Lung microvascular endothelial cell (primary cell): ENCODE measurements at places on chromosomes 12 and 14.

- DNase-seq: no peak
Measured at GRCh38 chr12:91633206-91633605, 450.6 kb upstream of the DCN start.

GRCh38 chr14:105419195-105420091, at the start of gene MTA1:
Gene MTA1 (plus strand): TSS chr14:105419827. CDS start chr14:105420036, 209 bp downstream.
- DNase-seq: peak; percentile 34

DNA sequence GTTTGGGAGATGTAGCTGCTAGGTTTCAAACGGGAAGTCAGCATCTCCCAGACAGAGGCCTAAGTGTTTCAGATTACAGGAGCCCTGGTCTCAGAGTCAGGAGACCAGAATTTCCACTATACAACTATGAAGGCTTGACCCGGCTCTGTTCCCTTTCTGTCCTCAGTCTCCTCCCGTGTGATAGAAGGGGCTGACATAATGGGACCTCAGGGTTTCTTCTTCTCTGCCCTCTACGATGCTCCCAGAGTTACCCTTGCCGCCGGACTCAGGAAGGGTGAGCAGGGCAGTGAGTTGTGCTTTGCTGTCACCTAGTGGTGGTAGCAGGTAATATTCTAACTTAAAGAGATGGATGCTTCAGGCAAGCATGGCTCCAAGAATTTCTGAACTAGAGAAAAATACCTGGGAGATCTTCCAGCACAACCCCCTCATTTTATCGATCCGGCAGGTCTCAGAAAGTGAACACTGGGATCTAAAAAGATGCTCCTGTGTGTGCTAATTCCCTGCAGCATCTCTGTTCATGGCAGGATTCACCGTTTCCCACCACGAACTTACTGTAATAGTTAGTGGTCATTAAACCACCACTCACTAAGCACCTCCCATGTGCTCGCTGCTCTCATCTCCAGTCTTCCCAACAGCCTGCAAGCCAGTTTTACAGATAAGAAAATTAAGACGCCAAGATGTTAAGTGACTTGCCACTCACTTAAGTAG, 84.4 kb downstream of the VWF start:
- peak; percentile 66 for DNase-seq

GRCh38 chr12:30529489-30530269, 166.0 kb downstream of the IPO8 start:
- no peak for DNase-seq

DNA sequence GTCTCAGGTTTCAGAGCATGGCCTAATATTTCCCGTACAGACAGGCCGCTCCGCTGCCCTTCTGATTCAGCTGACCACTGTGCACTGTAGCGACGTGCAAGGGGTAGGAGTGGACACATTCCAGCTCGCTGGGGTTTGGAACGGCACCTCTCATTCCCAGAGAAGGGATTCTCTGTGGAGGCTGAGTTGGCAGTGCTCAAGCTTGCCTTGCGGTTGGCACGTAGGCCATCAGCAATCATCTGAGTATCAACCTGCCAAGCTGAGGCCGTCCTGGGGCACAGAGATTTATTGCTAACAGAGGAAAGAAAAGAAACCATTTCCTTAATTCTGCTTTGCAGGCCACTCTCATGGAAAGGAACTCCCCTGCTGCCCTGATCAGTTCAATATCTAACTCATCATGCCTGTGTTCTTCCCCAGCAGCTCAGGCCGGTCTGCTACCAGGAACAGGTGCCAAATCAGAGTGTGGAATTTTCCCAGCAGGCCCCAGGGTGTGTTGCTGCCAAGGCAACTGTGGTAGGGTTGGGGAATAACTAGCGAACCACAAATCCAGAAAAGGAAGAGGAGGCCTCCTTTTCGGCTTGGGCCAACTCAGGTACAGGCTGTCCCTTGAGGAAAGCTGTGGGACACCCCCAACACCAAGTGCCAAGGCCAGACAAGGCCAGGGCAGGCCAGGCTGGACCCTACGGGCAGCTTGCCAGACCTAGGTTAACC, 92.5 kb downstream of the SSPN start:
- DNase-seq: peak; percentile 52

- no peak for DNase-seq
Measured at GRCh38 chr12:119154435-119154818, 24.3 kb upstream of the HSPB8 start.

GRCh38 chr14:25756876-25757275, 706.9 kb upstream of the STXBP6 start:
- no peak for DNase-seq

GRCh38 chr12:130947028-130947613, 6.6 kb upstream of the ADGRD1 start:
- no peak for DNase-seq

- DNase-seq: no peak
Measured at GRCh38 chr14:78586681-78587080, 416.5 kb downstream of the NRXN3 start.

- DNase-seq: peak; percentile 56
Measured at GRCh38 chr12:104055686-104056388, 5.8 kb upstream of the GLT8D2 start.

GRCh38 chr12:6887460-6887859, 14.4 kb upstream of the SPSB2 start:
- DNase-seq: no peak

- DNase-seq: peak; percentile 92
Measured at GRCh38 chr12:124388679-124389137, 93.8 kb downstream of the RFLNA start.

GRCh38 chr12:58588770-58589169, 331.5 kb downstream of the LRIG3 start:
- DNase-seq: no peak

GRCh38 chr14:103391048-103391447, 5.8 kb downstream of the MARK3 start:
- DNase-seq: peak; percentile 61

DNA sequence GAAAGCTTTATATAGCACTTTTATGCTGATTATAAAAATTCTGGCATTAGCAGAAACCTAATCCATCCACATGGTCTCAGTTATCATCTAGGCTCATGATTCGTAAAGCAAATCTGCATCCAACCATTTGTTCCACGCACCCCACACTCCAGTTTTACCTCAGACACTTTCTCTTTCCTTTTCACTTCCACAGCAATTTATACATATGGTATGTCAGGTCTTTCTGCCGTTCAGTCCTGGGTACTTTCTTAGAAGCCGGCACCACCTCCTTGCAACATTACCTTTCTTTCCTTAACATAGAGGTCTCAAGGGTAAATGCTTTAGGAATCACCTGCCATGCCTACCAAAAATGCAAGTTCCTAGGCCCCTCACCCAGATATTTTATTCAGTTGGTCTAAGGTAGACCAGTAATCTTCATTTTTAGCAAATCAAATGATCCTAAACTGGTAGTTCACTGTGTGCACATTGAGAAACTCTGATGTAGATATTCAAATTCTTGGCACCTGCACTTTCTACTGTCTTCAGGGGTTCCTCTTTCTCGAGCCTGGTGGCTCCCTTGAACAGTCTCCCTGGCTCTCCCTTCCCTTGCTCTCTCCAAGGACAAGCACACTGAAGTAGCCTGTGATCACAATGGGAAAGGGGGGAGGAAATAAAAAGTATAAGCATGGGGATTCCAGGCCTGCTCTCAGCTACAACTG, 2.8 kb upstream of the KRAS start:
- DNase-seq: no peak

GRCh38 chr14:24234095-24235005, 1.6 kb downstream of the GMPR2 start:
- DNase-seq: no peak

DNA sequence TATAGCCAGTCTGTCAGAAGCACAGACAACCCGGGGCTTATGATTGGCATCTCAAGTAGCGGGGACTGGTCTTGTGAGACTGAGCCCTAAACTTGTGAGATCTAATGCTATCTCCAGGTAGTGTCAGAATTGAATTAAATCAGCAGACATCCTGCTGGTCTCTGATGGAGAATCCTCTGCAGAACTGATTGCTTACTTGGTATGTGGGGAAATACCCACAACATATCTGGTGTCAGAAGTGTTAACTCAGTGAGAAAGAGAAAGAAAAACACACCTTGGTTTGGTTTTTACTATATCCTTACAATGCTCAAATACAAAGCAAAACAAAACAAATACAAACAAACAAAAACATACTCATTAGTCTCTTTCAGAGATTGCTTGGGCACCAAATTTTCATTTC, 10.0 kb downstream of the SEL1L start:
- no peak for DNase-seq

DNA sequence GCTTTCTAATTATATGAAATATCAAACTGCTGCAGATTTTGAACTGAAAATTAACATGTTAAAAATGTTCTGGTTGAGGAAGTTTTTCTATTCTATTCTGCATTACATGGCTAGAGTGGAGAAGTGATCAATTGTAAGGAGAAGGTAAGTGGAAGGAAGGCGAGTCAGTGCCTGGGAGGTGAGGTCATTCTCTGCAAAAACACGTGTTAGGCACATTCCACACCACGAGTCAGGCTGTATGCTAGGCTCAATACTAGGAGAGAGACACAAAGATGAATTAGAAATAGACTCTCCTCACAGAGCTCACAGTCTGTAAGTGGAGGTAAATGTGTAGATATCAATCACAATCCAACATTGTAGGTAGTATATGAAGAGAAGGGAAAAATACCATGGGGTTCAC, 194.1 kb downstream of the NOVA1 start:
- no peak for DNase-seq

GRCh38 chr12:89593873-89594272, 68.0 kb upstream of the POC1B start:
- no peak for DNase-seq

GRCh38 chr12:19778172-19778571, 338.9 kb downstream of the AEBP2 start:
- DNase-seq: peak; percentile 55

DNA sequence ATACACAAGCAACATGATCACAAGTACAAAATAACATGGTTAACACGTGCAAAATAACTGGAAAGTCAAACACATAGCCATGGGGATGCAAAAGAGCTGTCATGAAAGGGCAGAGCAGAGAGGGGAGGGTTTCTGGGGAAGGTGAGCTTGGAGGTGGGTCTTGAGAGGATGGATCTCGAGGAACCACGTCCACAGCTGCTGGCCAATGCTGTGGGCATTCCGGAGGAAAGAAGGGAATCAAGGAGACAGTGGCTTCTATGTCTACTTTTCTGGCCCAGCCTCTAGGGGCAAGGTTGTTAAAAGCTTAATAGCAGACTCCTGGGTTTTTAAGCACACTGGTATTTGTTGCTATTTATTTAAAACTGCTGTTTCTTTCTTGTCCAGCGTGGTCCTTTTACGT, 8.4 kb upstream of the MYH7 start:
- no peak for DNase-seq

- peak; percentile 76 for DNase-seq
Measured at GRCh38 chr14:21867541-21867940, 193.9 kb upstream of the OR4E1 start.

DNA sequence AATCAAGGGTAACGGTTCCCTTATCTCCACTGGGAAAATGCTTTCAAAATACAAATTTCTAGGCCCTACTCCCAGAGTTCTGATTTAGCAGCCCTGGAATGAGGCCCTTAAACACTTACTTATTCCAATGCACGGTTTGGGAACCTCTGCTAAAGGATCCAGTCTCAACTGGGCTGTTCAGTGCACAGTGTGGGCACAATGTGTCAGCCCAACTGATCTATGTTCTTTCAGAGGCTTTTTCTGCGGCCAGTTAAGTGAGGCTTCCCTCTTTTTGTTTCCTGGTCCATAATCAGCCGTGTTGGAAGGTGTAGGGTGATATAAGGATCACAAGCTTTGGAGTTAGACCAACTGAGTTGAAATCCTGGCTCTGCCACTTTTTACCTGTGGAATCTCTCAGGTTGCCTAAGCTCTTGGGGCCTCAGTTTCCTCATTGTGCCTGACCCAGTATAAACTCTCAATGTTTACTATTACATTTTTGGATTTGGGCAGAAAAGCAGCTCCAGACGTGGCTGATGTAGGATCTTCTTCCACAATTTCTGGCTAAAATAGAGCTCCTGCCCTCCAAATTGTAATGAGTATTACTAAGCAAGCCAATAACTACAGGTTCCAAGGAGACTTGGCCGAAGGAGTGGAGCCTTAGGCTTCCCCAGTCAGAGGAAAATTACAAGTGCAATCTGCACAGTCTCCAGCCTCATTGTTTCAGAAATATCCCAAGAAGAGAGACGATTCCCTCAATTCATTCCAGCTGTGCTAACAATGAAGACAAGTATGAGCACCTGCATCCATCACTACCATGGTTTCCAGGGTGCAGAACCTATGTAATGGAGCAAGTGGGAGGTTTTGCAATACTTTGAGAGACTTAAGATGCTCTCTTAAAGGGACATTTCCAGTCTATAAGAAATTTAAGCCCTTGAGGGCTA, 2.3 kb upstream of the ANGEL1 start:
- no peak for DNase-seq

- no peak for DNase-seq
Measured at GRCh38 chr12:111283521-111283920, 85.4 kb downstream of the PHETA1 start.

DNA sequence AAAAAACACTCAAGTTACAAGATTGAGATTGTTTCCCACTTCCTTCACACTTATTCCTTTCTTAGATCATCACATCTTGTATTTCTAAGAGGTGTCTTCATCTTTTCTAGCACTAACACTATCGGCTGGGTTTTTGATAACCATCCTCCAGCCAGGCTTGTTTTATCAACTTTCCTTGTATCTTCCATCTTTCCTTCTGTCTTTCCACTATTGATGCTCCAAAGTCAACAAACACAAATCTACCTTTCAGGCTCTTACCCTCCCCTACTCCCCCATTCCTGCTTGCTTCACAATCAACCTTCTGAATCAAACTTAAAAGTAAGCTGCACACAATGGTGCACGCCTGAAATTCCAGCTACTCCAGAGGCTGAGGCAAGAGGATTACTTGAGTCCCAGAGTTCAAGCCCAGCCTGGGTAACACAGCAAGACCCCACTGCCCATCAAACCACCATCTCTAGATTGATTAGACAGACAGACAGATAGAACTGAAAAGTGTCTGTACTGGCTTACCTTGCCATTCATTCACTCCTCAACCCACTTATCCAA, 12.9 kb downstream of the MED13L start:
- no peak for DNase-seq

GRCh38 chr12:123723011-123723410, 10.9 kb downstream of the ATP6V0A2 start:
- no peak for DNase-seq
